WTC11 (cell line): ENCODE measurements at places on chromosomes 1 and 21.
A peak's percentile ranks its signal among the peaks of the same experiment; 100 is the strongest.

- DNase-seq = no peak
Measured at GRCh38 chr1:21938732-21939538, 1.8 kb upstream of the HSPG2 start.

GRCh38 chr1:88503646-88504045 is 180.4 kb upstream of the PKN2 start:
- DNase-seq = no peak

GRCh38 chr1:18197299-18197698 is 89.7 kb downstream of the IGSF21 start:
- DNase-seq = no peak

- DNase-seq = no peak
Measured at GRCh38 chr1:6730880-6731279, 29.3 kb upstream of the DNAJC11 start.

- DNase-seq = no peak
Measured at GRCh38 chr1:213817156-213817555, 170.6 kb upstream of the PROX1 start.

GRCh38 chr1:92583821-92584760 is 97.4 kb upstream of the GFI1 start:
- DNase-seq = no peak

- DNase-seq = peak; percentile 89
Measured at GRCh38 chr1:226121587-226122400, 59.3 kb downstream of the H3-3A start.

GRCh38 chr1:35460796-35461195 is 96.4 kb downstream of the KIAA0319L start:
- DNase-seq = no peak

- no peak for DNase-seq
Measured at GRCh38 chr21:31191553-31191952, 152.5 kb downstream of the TIAM1 start.

- DNase-seq = no peak
Measured at GRCh38 chr1:57843760-57844159, 419.9 kb upstream of the DAB1 start.

- no peak for DNase-seq
Measured at GRCh38 chr1:36567601-36568341, 85.1 kb upstream of the CSF3R start.

- no peak for DNase-seq
Measured at GRCh38 chr1:112544751-112545150, 36.0 kb downstream of the WNT2B start.

DNA sequence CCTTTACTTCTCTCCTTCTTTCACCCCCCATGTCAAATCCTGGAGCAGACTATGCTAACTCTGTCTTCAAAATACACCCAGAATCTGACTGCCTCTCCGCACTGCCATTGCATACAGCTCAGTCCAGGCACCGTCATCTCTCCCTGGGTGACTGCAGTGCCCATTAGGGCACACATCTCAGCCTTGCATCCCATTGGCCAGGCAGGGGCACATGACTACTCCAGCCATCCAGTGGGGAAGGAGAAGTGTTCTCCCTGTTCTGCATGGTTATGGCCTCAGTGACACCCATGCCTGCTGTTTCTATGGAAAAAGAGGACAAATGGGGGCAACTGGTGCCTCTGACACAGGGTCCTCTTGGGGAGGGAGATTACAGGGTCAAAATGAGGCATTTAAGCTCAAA is 270.5 kb downstream of the MATN1 start:
- DNase-seq = no peak
